ENCODE measurements at places on chromosomes 12 and 14. TPM values are rescaled to one million over a fixed set of nuclear protein-coding genes. Genes with fewer than 3 reads are reported as not detected.
A peak's percentile ranks its signal among the peaks of the same experiment; 100 is the strongest.

GRCh38 chr12:96493106-96493505, 3.7 kb downstream of the CFAP54 start:
- H3K27me3 ChIP-seq, result no peaks in the 10 kb centered on the region
- DNase-seq, result no peak

GRCh38 chr12:110270125-110270962, 10.7 kb upstream of the ATP2A2 start:
- no peak for DNase-seq
- peak overlapping the region; percentile 40 for H3K4me3 ChIP-seq
- H3K4me1 ChIP-seq, result peaks cover 72% of the 10 kb centered on the region
- H3K27me3 ChIP-seq, result no peaks in the 10 kb centered on the region

Gene TEX22
- 2.9 TPM for total RNA-seq

DNA sequence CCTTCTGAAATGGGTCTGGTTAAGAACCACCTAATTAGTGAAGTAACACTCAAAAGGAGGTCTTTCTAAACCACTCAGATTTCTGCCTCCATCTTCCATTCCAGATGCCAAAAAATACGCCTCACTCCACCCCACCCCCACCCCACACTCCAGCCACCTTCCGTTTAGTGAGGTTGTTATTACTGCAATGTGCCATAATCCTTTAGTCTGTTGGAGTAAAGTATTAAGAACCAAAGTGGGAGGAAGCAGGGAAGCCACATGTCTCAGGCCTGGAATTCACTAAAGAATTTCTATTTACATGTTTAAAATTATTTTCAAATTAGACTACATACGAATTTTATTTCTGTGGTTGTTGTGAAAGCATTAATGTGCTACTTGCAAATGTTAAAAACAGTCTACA, 7.4 kb downstream of the KIF21A start:
- no peaks in the 10 kb centered on the region for H3K27me3 ChIP-seq
- H3K4me1 ChIP-seq, result no peaks in the 10 kb centered on the region
- H3K4me3 ChIP-seq, result no peak overlapping the region
- DNase-seq, result no peak

GRCh38 chr14:76575108-76575507, 186.2 kb upstream of the VASH1 start:
- H3K4me3 ChIP-seq, result no peak overlapping the region
- H3K4me1 ChIP-seq, result peaks cover 6% of the 10 kb centered on the region
- peaks cover 11% of the 10 kb centered on the region for H3K27me3 ChIP-seq

- H3K27ac ChIP-seq, result no peak overlapping the region
- DNase-seq, result no peak
- no peaks in the 10 kb centered on the region for H3K27me3 ChIP-seq
- peaks cover 46% of the 10 kb centered on the region for H3K36me3 ChIP-seq
Observed at GRCh38 chr12:8096281-8096915, 14.3 kb downstream of the NECAP1 start.

DNA sequence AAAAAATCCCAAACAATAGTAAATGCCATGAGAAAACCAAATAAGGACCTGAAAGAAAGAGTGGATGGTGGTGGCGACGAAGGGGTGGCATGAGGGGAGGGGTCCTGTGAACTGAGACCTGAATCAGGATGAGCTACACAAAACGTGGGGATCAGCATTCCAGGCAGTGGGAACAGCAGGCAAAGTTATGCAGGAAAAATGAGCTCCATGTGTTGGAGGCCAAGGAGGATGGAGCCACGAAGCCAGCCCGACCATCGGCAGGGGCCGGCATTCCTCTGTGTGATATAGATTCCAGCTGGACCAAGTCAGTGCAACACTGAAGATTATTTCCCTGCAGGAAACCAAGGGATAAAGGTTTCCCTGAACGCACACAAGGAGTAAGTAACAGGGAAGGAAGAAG, 7.1 kb downstream of the ADGRD1 start:
- peaks cover 5% of the 10 kb centered on the region for H3K4me1 ChIP-seq
- no peak overlapping the region for H3K27ac ChIP-seq
- DNase-seq, result no peak
- H3K4me3 ChIP-seq, result no peak overlapping the region
- no peaks in the 10 kb centered on the region for H3K36me3 ChIP-seq

DNA sequence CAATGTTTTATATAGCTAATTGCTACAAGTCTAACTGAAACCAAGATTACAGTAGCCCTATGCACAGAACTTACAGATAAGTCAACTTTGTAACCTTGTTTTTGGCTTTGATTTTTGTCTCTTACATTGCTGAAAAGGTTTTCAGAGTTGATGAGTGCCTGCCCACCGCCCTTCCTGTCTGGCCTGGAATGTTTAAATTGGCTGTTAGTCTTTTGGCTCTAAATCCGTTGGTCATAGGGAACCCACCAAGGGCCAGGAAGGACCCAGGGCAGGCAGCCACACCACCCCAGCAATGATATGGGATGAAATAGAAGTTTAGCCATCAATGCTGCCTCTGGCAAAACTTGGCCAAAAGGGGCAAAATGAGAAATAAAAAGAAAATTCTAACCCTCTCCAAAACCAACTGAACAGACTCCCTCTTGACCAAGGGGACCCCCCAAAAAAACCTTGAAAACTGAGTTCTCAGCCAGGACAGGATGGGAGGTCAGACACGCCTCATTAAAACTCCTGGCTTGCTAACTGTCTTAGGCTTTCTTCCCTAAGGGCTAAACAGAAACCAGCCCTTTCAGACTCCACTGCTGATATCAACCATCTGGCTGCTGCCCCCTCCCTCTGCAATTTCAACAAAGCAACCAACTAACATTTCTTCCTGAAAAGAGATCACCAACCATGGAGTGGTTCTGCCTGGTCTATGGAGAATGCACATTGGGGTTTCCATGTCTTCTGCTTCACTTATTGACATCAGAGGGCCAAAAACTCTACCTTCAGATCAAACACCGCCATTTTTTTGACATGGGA, 242.1 kb upstream of the NOS1 start:
- peaks cover 12% of the 10 kb centered on the region for H3K4me1 ChIP-seq
- H3K27ac ChIP-seq, result no peak overlapping the region
- H3K4me3 ChIP-seq, result no peak overlapping the region
- no peaks in the 10 kb centered on the region for H3K36me3 ChIP-seq

DNA sequence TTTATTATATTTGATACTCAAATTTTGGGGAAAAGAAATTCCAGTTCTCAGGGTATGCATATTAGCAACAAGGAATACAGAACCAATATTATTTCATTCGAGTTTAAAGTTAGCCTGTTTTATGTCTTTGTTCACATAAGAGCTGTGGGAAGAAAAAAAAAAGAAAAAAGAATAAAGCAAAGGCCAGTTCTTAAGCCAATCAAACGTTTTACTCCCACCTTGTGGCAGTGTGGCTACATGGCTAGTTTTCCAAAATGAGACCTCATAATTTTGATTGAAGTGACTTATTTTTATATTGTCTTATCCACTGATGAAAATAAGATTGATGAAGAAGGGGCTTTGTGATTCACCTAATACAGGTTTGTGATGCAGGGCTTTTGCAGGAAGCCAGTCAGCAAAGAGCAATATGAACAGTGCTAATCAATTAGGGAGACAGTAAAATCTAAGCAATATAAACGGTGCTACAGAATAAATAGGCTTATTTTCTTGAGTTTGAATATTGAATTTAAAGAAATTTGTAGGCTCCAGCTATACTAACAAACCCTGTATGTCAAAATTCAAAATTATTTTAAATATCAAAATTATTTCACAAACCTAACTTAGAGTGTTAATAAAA, 624.1 kb upstream of the FOXG1 start:
- H3K4me1 ChIP-seq, result no peaks in the 10 kb centered on the region
- H3K4me3 ChIP-seq, result no peak overlapping the region
- H3K27ac ChIP-seq, result no peak overlapping the region
- DNase-seq, result no peak
- H3K36me3 ChIP-seq, result no peaks in the 10 kb centered on the region
- H3K27me3 ChIP-seq, result no peaks in the 10 kb centered on the region

- DNase-seq, result no peak
- H3K36me3 ChIP-seq, result no peaks in the 10 kb centered on the region
- peaks cover 12% of the 10 kb centered on the region for H3K27me3 ChIP-seq
- H3K4me1 ChIP-seq, result no peaks in the 10 kb centered on the region
Observed at GRCh38 chr12:40154381-40154780, 48.5 kb upstream of the SLC2A13 start.

- peaks cover 12% of the 10 kb centered on the region for H3K4me1 ChIP-seq
- no peak overlapping the region for H3K27ac ChIP-seq
- no peak overlapping the region for H3K4me3 ChIP-seq
- peaks cover 2% of the 10 kb centered on the region for H3K27me3 ChIP-seq
Observed at GRCh38 chr14:94535506-94535905, 25.7 kb upstream of the SERPINA4 start.

GRCh38 chr12:129723260-129723659, 180.6 kb downstream of the TMEM132D start:
- no peak overlapping the region for H3K27ac ChIP-seq
- no peaks in the 10 kb centered on the region for H3K36me3 ChIP-seq
- H3K27me3 ChIP-seq, result no peaks in the 10 kb centered on the region

DNA sequence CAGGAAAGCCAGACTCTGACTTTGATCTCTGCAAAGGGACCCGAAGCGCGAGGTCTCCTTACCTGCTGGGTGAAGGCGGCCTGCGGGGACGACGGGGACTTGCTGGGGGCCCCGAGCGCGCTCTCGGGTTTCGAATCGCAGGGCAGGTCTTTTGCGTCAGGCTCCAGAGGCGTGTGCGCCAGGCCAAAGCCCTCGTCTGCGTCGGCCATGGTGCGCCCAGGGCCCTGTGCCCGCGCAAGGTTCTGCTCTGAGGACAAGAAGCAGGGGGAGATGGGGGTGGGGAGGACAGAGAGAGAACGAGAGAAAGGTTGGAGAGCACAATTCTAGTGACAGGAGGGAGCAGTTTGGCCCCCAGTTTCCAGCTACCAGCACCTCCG, 2.3 kb downstream of the TBX5 start:
- H3K36me3 ChIP-seq, result peaks cover 4% of the 10 kb centered on the region
- no peak for DNase-seq
- H3K4me3 ChIP-seq, result no peak overlapping the region
- peaks cover 10% of the 10 kb centered on the region for H3K4me1 ChIP-seq
- peaks cover 97% of the 10 kb centered on the region for H3K27me3 ChIP-seq

GRCh38 chr12:106234449-106234848, 13.4 kb downstream of the CKAP4 start:
- peaks cover 28% of the 10 kb centered on the region for H3K36me3 ChIP-seq
- H3K27me3 ChIP-seq, result no peaks in the 10 kb centered on the region
- peaks cover 16% of the 10 kb centered on the region for H3K4me1 ChIP-seq
- no peak for DNase-seq
- peak overlapping the region; percentile 10 for H3K27ac ChIP-seq
- H3K4me3 ChIP-seq, result no peak overlapping the region

- peaks cover 3% of the 10 kb centered on the region for H3K36me3 ChIP-seq
- H3K4me3 ChIP-seq, result no peak overlapping the region
- H3K4me1 ChIP-seq, result peaks cover 42% of the 10 kb centered on the region
- no peaks in the 10 kb centered on the region for H3K27me3 ChIP-seq
- no peak for DNase-seq
- H3K27ac ChIP-seq, result no peak overlapping the region
Observed at GRCh38 chr14:54600717-54601109, 33.8 kb downstream of the SAMD4A start.

- H3K4me1 ChIP-seq, result no peaks in the 10 kb centered on the region
- no peak for DNase-seq
Observed at GRCh38 chr12:112868459-112869041, 38.2 kb upstream of the OAS1 start.

Gene CLMN
- total RNA-seq, result 7.7 TPM

Gene PRICKLE1
- total RNA-seq, result 62.8 TPM

Gene SERPINA3
- total RNA-seq, result 3.9 TPM

DNA sequence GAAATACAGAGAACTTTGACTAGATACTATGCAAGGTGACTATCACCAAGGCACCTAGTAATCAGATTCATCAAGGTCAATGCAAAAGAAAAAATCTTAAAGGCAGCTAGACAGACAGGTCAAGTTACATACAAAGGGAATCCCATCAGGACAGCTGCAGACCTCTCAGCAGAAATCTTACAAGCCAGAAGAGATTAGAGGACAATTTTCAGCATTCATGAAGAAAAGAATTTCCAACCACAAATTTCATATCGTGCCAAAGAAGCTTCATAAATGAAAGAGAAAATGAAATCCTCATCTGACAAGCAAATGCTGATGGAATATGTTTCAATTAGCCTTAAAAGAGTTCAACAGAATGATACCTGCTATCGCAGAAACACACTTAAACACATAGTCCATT, 913.7 kb downstream of the RPS29 start:
- no peak for DNase-seq
- H3K27ac ChIP-seq, result no peak overlapping the region
- no peaks in the 10 kb centered on the region for H3K4me1 ChIP-seq
- no peaks in the 10 kb centered on the region for H3K36me3 ChIP-seq
- no peak overlapping the region for H3K4me3 ChIP-seq
- peaks cover 3% of the 10 kb centered on the region for H3K27me3 ChIP-seq

Gene CMA1
- not detected for total RNA-seq

Gene SCNN1A
- 1.9 TPM for total RNA-seq

DNA sequence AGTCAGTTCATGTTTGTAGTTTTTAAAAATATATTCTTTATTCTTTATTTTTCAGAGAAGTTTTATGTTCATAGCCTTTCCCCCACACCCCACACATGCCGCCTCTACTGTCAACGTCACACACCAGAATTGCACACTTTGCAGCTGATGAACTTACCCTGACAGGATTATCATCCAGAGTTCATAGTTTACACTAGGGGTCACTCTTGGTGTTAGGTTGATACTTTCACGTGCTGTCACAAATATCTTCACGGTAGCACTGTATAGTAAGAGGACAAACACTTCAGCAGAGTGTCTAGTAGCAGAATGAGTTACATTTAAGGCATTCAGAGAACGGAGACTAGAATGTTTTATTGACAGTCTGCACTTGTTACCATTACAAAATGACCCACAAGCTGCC, 5.1 kb downstream of the DPPA3 start:
- H3K4me1 ChIP-seq, result no peaks in the 10 kb centered on the region
- no peaks in the 10 kb centered on the region for H3K36me3 ChIP-seq
- no peak overlapping the region for H3K4me3 ChIP-seq
- no peak for DNase-seq
- no peak overlapping the region for H3K27ac ChIP-seq

Gene SLC6A12
- total RNA-seq, result not detected

GRCh38 chr12:93197067-93197593, 180.6 kb upstream of the NUDT4 start:
- H3K4me3 ChIP-seq, result no peak overlapping the region
- H3K27me3 ChIP-seq, result no peaks in the 10 kb centered on the region
- DNase-seq, result no peak
- peaks cover 38% of the 10 kb centered on the region for H3K4me1 ChIP-seq
- no peak overlapping the region for H3K27ac ChIP-seq

- H3K4me3 ChIP-seq, result no peak overlapping the region
- H3K27ac ChIP-seq, result no peak overlapping the region
- peaks cover 36% of the 10 kb centered on the region for H3K27me3 ChIP-seq
- no peak for DNase-seq
Observed at GRCh38 chr14:55241673-55242072, 29.5 kb upstream of the FBXO34 start.

Gene HELB
- 2.9 TPM for total RNA-seq

GRCh38 chr12:66107451-66107915, 23.1 kb downstream of the LLPH start:
- no peak overlapping the region for H3K27ac ChIP-seq
- H3K4me3 ChIP-seq, result no peak overlapping the region
- H3K4me1 ChIP-seq, result peaks cover 7% of the 10 kb centered on the region
- no peak for DNase-seq

Gene CNTN1
- total RNA-seq, result 1.8 TPM

- no peak overlapping the region for H3K4me3 ChIP-seq
- no peaks in the 10 kb centered on the region for H3K27me3 ChIP-seq
- H3K4me1 ChIP-seq, result no peaks in the 10 kb centered on the region
- H3K27ac ChIP-seq, result no peak overlapping the region
- no peak for DNase-seq
Observed at GRCh38 chr14:27318774-27319420, 721.1 kb upstream of the NOVA1 start.
